ENCODE measurements at places on chromosomes 11 and 22.

DNA sequence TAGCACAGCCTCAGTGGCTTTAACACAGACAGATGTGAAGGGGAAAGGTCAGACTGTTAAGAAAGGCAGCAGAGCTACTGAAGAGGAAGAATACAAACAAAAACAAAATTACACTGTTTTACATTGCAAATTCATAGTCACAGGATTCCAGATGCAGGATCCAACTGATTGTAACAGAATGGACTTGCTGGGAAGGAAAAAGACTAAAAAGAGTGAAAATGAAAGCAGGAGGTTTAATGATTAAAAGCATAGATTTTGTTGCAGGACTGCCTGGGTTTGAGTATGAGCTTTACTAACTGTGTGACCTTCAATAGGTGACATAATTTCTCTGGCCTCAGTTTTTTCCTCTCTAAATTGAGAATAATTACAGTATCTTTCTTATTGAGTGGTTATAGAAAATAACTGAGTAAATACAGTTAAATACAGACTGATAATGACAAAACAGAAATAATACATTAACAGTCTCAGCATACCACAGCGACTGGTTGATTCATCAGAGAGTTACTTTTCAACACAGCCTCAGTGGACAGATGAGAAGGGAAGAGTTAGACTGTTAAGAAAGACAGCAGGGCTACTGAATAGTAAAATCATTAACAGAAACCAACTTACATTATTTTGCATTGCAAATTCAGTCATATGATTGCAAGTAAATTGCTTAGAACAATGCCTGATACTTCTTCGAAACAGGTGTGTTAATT lies 704.2 kb upstream of the TENM4 start:
- no peak for DNase-seq

GRCh38 chr22:19440411-19441195 lies 6.9 kb downstream of the C22orf39 start:
- no peak for DNase-seq

DNA sequence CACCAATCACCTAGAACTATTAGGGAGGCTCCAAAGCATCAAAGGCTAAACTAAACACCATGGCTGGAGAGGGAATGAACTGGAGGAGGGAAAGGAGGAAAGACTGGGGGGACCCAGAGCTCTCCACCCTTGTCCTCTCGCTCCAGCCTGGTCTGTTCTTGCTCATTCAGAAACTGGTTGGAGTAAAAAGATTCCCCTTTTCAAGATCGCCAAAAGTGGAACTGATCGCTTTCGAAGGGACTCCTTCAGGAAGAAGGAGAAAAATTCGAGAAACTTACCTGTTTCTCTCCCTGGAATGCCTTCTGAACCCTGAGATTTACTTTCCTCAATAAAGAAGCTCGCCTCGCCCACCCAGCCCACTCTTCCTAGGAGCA lies 46.9 kb downstream of the OR4D9 start:
- no peak for DNase-seq

GRCh38 chr11:15912291-15912690 lies 444.1 kb downstream of the SOX6 start:
- DNase-seq: no peak

GRCh38 chr11:111400595-111400994 lies 21.5 kb upstream of the POU2AF1 start:
- DNase-seq: no peak

DNA sequence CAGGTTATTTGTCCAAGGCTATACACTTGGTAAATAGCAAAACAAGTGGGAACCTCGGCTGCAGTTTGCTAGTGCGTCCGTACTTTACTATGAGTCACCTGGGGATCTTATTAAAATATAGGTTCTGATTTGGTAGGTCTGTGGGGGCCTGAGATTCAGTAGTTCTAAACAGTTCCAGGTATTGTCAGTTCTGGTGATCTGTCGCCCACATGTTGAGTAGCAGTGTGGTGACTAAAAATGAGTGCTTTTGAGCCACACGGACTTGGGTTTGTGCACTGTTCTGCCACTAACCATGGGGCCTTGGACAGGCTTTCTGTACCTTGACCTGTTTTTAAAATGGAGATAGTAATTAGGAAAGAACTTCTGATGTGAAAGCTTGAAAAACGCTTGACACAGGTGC lies 15.7 kb downstream of the FBXO7 start:
- no peak for DNase-seq

DNA sequence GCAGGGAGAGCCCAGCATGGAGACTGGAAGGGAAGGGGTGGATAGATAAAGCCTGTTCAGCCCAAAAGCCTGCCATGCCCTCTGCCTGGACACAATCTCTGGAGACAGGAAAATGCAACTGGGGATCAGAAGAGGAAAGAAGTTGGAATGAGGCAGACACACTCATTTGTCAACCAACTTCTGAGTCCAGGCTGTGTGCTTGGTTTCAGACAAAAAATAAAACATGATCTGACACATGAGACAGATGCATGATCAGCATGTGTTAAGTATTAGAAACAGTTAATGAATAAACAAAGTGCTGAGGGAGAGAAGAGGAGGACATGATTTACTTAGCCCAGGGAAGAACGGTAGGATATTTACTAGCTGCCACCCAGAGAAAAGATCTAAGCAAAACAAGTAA lies 839 bp downstream of the LRRN4CL start:
- peak; percentile 39 for DNase-seq

- no peak for DNase-seq
Observed at GRCh38 chr11:60910281-60910687, 3.7 kb upstream of the TMEM109 start.

- no peak for DNase-seq
Observed at GRCh38 chr11:127182586-127183203, 182.1 kb upstream of the KIRREL3 start.

- no peak for DNase-seq
Observed at GRCh38 chr22:41555325-41555982, 5.4 kb upstream of the CSDC2 start.

DNA sequence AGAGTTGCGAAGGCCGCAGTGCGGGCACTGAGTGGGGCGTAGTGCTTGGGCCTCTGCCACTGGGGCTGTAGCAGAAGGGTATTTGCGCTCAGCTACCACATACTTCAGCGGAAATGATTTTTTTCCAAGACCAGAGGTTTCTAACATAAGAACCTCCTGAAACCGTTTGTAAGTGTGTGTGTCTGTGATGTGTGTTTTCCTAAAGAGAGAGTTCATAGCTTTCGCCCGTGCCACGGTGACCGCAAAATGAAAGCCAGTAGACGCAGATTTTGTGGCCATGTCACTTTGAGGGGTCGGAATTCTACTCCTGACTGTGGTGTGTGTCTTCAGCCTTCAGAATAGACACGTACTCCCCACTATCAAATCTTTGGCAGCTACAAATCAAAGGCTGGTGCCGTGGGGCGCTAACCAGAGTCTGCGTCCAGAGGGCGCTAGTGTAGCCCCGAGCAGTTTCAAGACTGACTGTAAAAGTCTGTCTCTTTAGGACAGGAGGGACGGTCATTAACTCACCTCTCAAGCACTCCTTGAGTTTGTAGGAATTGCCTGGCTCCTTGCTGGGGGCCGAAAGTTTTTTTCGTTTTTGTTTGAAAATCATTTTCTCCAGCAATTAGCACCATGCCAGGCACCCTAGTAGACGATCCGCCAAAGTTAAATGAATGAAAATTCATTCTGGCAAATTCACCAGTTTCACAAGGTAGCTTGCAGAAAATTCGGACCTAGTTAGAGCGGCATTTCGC lies 2.5 kb upstream of the CALCA start:
- DNase-seq: peak; percentile 49

DNA sequence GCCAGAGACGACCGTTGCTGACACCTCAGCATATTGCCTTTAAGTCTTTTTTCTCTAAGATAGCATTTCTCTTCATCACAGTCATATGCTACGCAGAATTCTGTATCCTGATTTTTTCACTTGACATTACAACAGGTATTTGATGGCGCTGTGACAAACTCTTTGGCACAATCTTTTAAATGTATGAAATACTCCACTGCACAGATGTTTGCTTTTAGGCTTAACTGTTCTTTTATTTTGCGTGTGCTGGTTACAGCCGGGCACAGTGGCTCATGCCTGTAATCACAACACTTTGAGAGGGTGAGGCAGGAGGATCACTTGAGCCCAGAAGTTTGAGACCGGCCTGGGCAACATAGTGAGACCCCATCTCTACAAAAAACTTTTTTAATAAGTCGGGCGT lies 52.0 kb upstream of the PPP6R3 start:
- no peak for DNase-seq

DNA sequence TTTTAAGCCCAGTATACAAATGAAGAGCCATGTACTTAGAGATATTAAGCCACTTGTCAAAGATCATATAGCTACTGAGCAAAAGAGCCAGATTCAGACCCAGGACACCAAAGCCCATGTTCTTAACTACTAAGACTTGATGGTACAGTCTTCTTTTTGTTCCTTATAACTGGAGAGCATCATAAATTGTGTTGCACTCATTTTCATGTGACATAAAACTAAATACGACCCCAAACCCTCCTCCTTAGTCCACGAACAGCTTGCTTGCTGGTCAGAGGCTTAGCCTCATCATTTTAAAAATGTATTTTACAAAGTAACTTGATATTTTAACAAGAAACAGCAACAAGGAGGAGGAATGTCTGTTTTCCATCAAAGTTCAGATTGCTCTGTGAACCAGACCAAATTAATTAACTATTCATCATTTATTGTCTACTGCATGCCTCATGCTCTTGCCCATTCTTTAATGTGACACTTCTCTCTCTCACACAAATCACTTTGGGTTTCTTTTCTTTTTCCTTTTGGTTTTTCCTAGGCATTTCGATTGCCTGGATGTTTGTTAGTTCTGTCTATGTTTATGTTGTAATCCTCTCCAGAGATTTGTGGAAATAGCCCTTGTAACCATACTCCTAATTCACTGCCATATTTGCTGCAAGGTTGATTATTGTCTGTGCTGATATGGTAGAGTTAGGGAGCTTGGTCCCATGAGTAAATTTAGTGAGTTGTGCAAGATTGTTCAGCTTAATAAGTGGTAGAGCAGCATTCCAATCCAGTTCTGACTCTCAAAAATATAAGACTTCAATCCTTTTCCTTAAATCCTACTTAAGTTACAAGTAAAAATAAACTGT lies 8.4 kb upstream of the ARHGAP20 start:
- peak; percentile 67 for DNase-seq

DNA sequence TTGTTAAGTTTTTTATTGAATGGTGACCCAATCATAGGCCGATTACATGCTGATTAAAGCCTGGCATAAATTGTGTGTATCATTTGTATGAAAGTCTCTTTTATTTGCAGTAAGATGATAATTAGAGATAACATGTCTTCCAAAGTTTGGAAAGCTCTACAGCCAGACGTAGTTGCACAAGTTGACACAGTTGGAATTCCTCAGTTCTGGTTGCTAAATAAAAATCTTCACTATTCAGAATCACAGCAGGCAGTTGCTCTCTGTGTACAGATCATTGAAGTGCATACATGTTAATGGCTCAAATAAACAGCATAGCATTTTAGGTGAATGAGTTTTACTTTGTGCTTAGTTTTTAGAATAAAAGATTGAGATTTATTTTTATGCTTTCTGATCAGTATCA lies 69.5 kb downstream of the ARHGAP42 start:
- peak; percentile 19 for DNase-seq

DNA sequence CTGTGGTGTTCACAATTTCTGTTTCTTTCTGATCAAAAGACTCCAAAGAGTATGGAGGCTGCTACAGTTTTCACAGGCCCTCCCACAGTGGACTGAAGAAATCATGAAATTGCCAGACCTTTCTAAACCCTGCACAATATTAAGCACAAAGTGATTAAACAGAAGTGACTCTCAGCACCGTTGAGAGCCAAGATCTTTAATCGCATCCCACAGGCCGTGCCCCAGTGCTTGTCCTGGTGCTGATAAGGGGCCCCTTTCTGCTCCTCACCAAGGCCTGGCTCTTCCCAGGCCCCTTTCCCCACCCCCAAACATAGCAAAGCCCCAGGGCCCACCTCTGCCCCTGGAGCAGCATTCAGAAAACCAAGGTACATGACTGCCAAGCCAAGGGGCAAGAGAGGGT lies 57.4 kb upstream of the BMAL1 start:
- no peak for DNase-seq

DNA sequence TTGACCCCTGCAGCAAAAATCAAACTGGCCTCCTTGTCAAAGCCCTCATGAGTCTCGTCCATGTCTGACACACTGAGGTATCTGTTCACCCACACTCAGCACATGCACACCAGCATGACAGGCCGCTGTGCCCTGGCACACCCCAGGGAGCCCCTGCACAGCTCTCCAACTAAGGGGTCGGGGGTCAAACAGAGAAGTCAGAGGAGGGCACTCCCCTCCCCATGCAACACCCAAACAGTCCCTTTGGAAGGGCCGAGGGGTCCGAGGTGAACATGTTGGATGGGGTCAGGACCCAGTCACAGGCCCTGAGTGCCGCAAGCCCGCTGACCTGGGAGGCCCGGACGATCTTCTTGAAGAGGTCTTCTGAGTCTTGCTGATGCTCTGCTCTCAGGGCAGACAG lies 14.6 kb downstream of the SUN2 start:
- no peak for DNase-seq

Data from fibroblast of the aortic adventitia (primary cell).